ENCODE measurements at places on chromosomes 12 and 14. TPM values are rescaled to one million over a fixed set of nuclear protein-coding genes. Genes with fewer than 3 reads are reported as not detected.

DNA sequence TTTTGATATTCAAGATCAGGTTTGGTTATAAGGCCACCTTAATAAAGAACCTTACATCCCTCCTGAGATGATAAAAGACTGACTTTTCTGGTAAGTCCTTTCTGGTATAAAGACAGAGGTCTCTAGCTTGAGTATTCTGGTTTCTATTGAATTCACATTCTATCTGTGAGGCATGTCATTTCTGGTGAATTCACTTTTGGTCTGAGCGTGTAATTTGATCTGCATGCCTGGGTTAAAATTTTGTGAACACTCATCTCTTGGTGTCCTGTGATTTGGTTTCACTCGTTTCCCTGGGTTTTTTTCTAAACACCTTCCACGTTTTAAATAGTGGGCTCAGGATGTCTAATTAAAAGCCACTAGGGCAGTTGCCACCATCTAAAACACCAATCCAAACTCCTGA is 12.2 kb downstream of the EIF5 start:
- H3K36me3 ChIP-seq = peaks cover 30% of the 10 kb centered on the region
- no peak overlapping the region for H3K4me3 ChIP-seq
- DNase-seq = no peak

- DNase-seq = no peak
- H3K27me3 ChIP-seq = no peaks in the 10 kb centered on the region
- peaks cover 13% of the 10 kb centered on the region for H3K4me1 ChIP-seq
- no peaks in the 10 kb centered on the region for H3K36me3 ChIP-seq
Observed at GRCh38 chr12:19036673-19037357, 92.7 kb upstream of the PLEKHA5 start.

- no peak overlapping the region for H3K27ac ChIP-seq
- H3K36me3 ChIP-seq = no peaks in the 10 kb centered on the region
- H3K4me3 ChIP-seq = no peak overlapping the region
- no peaks in the 10 kb centered on the region for H3K27me3 ChIP-seq
- H3K4me1 ChIP-seq = no peaks in the 10 kb centered on the region
- peak; percentile 52 for DNase-seq
Observed at GRCh38 chr14:26255213-26255612, 342.6 kb downstream of the NOVA1 start.

GRCh38 chr14:88044776-88045446 is 40.0 kb downstream of the GPR65 start:
- H3K4me1 ChIP-seq = no peaks in the 10 kb centered on the region
- H3K36me3 ChIP-seq = no peaks in the 10 kb centered on the region
- DNase-seq = no peak
- no peak overlapping the region for H3K27ac ChIP-seq
- H3K27me3 ChIP-seq = no peaks in the 10 kb centered on the region

DNA sequence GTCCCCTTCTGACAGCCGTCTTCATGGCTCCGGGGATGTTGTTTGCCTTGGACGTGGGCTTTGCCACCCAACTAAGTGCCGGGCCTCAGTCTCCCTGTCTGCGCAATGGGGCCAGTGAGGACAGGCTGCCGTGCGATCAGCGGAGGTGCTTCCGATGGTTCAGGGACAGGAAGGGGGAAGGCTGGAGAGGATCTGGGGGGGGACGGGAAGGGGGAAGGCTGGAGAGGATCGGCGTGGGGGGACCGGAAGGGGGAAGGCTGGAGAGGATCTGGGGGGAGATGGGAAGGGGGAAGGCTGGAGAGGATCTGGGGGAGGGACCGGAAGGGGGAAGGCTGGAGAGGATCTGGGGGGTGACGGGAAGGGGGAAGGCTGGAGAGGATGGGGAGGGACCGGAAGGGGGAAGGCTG is 3.4 kb downstream of the MMP17 start:
- peak overlapping the region; percentile 73 for H3K4me3 ChIP-seq
- peaks cover 29% of the 10 kb centered on the region for H3K27me3 ChIP-seq
- no peak overlapping the region for H3K27ac ChIP-seq
- H3K4me1 ChIP-seq = peaks cover 7% of the 10 kb centered on the region

- H3K4me1 ChIP-seq = peaks cover 34% of the 10 kb centered on the region
- H3K36me3 ChIP-seq = peaks cover 45% of the 10 kb centered on the region
- peak overlapping the region; percentile 98 for H3K27ac ChIP-seq
- no peaks in the 10 kb centered on the region for H3K27me3 ChIP-seq
Observed at GRCh38 chr12:6534695-6534944, 303 bp downstream of the GAPDH start.

- no peaks in the 10 kb centered on the region for H3K4me1 ChIP-seq
- H3K27ac ChIP-seq = no peak overlapping the region
Observed at GRCh38 chr12:123120452-123121166, 30.3 kb downstream of the PITPNM2 start.

GRCh38 chr12:130200445-130200844 is 38.2 kb downstream of the FZD10 start:
- H3K4me3 ChIP-seq = no peak overlapping the region
- DNase-seq = no peak
- no peak overlapping the region for H3K27ac ChIP-seq
- H3K27me3 ChIP-seq = no peaks in the 10 kb centered on the region
- no peaks in the 10 kb centered on the region for H3K36me3 ChIP-seq

GRCh38 chr12:111596985-111597830 is 1.9 kb downstream of the ATXN2 start:
- peak overlapping the region; percentile 84 for H3K4me3 ChIP-seq
- peak; percentile 78 for DNase-seq
- H3K27me3 ChIP-seq = no peaks in the 10 kb centered on the region
- no peaks in the 10 kb centered on the region for H3K36me3 ChIP-seq
- peak overlapping the region; percentile 51 for H3K27ac ChIP-seq

FAM222A gene
- 2.1 TPM for total RNA-seq

BDKRB2 gene
- 0.54 TPM for total RNA-seq

KCNK13 gene
- 0.89 TPM for total RNA-seq

SLC25A47 gene
- not detected for total RNA-seq

NR1H4 gene
- not detected for total RNA-seq

Data from GM23338 (cell line).